CD8-positive, alpha-beta T cell (primary cell): ENCODE measurements at places on chromosomes 16 and 17.
A peak's percentile ranks its signal among the peaks of the same experiment; 100 is the strongest.

DNA sequence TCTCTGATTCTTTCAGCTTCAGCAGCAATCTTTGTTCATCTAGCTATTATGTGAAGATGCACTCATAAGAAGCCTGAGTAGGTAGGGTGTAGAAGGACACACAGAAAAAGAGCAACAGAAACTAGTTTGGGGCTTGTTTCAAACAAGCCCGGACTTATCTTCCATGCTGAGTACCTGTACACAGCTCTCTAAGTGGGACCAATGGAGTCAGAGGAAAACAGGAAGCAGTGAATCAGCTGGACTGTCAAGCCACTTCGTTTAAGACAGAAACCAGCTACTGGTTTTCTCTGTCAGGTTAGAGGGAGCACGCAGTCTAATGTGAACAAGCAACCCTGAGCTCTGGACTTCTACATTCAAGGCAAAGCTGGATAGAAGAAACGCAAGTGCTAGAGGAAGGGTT is 16.0 kb downstream of the MAP2K6 start:
- DNase-seq = no peak

- no peak for DNase-seq
Measured at GRCh38 chr17:49024523-49024922, 27.3 kb downstream of the IGF2BP1 start.

DNA sequence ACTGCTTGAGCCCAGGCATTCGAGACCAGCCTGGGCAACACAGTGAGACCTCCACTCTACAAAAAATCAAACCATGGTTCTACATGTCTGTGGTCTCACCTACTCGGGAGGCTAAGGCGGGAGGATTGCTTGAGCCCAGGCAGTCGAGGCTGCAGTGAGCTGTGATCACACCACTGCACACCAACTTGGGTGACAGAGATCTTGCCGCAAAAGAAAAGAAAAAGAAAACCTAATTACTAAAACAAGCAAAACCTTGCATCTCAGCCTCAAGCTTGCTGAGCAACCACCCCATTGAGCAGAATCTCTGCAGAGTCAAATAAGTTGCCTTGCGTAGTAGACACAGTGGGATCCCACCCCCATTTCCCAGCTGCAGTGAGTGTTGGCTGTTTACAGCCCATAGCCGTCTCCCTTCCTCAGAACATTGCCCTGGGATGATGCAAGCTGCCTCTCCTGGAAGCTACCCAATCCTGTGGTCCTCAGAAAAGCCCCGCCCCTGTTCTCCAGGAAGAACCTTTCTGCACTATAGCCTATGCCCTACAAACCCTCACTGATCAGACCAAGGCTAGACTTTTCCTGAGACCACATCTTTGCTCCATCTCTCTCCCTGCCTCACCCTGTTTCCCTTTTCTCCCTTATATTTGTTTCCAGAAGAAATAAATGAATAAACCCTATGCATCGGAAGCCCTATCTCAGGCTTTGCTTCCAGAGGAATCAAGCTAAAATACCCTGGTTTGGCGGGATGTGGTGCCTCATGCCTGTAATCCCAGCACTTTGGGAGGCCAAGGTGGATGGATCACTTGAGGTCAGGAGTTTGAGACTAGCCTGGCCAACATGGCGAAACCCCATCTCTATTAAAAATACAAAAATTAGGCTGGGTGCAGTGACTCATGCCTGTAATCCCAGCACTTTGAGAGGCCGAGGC is 16.7 kb upstream of the ERN2 start:
- no peak for DNase-seq

- DNase-seq = peak; percentile 64
Measured at GRCh38 chr17:80663781-80664206, 119.2 kb downstream of the RPTOR start.

- DNase-seq = peak; percentile 67
Measured at GRCh38 chr17:74354123-74354522, 7.5 kb downstream of the BTBD17 start.

DNA sequence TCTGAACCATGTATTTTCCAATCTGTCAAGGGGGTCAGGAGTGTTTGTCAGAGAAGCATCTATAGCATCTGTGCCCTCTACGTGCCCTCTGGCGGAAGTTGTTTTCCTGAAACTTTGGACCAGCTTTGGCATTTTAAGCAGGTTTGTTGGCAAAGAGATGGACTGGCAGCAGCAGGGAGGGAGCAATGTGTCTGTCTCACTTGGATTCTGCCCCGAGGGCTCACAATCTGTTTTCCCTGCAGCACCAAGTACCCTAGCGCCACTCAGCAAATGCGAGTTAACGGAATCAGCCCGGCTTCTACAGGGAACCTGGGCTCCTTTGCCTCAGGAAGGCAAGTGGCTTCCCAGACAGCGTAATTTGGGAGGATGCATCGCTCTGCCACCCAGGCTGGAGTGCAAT is 17.4 kb downstream of the DUSP14 start:
- DNase-seq = no peak

- DNase-seq = no peak
Measured at GRCh38 chr16:57916735-57917438, 54.0 kb downstream of the CNGB1 start.

GRCh38 chr16:82960918-82961317 is 334.1 kb downstream of the CDH13 start:
- no peak for DNase-seq

- no peak for DNase-seq
Measured at GRCh38 chr17:39640591-39641031, 3.7 kb downstream of the STARD3 start.

GRCh38 chr17:77258638-77259037 is 117.9 kb downstream of the SEC14L1 start:
- no peak for DNase-seq

DNA sequence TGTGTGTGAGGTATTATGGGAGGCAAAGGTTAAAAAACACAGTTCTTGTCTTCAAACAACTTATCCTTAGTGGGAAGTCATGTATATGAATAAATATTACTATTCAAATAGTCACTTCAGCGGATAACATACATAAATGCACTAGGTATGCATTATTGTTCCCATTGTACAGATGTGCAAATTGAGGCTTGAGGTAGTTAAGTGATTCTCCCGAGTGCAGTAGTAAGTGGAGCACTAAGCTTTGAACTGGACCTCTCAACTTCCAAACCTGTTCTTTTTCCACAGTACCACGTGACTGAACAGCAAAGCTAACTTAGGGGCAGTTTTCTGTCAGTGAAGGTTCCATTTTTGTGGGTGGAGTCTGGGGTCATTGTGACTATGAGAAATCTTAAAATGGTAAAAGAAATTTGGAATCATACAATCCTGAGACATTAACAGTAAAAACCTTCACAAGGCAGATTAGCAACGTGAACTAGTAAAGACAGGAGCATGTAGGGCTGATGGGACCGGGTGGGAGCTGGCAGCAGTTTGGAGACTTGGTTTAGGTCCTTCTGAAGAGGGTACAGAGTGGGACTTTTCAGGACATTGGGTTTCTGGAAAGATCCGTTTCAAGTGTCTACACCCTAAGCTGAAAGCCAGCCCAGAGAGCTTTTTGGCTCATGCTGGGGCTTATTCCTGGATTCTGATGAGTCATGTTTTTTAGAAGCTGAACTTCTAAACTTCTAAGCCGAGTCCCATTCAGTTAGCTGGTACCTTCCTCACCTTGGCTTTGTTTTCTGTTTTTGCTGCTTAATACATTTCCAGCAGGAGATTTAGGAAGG is 204.9 kb downstream of the PRKCA start:
- no peak for DNase-seq
